ENCODE measurements at places on chromosomes 1 and 21.

GRCh38 chr1:221637641-221638041 lies 104.2 kb downstream of the DUSP10 start:
- DNase-seq, result peak; percentile 55

DNA sequence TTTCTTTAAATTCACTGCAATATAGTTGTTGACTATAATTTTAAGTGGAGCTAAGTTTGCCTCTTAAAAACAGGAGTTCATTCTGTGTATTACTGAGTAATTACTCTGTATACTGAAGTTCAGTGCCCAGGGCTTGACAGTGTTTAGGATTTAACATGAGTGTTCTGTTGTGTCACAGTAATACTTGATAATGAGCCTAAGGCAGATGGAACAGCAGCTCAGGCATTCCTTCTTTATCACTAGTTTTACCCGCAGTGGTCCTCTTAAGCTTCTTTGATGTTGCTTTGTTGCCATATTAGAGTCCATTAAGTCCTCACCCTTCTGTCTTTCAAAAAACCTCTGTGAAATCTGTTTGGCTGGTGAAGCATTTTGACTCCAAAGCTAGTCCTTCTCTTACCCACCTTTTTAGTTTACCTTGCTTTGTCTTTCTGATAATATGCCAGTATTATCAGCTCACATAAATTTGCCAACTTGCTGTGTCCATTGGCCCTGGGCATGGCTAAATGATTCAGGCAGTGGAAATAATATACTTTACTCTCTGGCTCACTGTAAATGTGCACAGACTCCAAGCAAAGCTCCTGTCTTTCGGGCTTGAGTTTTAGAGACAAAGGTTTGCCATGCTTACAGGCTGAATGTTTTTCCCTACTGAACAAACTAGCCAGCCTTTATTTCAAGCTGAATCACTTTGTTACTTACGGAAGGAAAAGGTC lies 17.7 kb downstream of the HIPK1 start:
- DNase-seq, result no peak

DNA sequence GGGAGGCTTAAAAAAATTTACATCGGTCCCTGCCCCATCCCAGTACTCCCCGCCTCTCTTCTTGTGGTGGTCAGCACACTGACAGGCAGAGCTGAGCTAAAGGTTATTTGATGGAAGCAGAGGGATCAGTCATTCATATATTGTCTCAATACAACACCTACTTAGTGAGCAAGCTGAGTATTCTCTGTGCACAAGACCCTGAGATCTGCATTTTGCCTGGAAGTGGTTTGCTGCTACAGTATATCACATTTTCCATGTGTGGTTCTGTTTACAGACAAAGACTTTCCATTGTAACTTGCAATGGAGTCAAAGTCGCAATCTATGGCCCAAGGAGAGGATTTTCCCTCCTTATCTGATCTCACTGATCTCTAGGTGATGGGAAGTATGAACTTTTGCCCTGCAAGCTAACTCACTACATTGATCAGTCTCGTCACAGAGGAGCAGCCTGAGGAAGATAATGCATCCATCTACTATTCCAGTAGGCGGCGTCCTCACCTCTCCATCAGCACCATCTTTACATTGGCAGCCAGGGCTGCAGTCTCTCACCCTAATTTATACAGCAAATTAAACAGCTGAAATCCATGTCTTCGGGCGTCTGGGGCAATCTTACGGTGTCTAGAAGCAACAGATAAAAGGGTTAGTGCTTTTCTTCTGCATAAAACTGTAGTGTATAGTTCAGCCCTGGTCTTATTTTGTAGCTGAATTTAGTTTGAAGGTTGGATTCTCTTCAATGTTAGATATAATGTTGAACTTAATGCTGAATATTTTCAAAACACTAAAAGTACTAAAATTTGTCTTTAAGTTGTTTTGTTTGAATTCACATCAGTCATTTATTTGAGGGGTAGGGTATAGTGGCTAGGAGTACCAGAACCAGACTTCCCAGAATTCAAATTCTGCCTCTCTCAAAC lies 3.2 kb upstream of the TRAF5 start:
- peak; percentile 28 for DNase-seq

DNA sequence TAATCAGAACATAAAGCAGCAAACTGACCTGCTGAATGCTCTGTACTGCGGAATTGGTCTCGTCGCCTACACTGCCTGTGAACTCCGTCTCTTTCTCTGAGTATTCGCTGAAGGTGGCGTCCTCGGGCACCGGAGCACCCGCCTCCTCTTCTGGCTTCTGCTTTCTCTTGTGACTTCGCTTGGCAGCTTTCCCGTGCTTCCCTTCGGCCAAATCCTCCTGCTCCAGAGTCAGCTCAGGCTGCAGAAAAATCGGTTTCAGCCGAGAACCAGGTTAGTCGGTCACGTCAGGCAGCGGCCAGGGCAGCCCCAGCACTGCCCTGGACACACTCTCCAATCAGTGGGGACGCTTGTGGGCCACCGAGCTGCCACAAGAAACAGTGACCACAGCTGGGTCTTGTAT lies 35.8 kb upstream of the RIPK4 start:
- peak; percentile 55 for DNase-seq

DNA sequence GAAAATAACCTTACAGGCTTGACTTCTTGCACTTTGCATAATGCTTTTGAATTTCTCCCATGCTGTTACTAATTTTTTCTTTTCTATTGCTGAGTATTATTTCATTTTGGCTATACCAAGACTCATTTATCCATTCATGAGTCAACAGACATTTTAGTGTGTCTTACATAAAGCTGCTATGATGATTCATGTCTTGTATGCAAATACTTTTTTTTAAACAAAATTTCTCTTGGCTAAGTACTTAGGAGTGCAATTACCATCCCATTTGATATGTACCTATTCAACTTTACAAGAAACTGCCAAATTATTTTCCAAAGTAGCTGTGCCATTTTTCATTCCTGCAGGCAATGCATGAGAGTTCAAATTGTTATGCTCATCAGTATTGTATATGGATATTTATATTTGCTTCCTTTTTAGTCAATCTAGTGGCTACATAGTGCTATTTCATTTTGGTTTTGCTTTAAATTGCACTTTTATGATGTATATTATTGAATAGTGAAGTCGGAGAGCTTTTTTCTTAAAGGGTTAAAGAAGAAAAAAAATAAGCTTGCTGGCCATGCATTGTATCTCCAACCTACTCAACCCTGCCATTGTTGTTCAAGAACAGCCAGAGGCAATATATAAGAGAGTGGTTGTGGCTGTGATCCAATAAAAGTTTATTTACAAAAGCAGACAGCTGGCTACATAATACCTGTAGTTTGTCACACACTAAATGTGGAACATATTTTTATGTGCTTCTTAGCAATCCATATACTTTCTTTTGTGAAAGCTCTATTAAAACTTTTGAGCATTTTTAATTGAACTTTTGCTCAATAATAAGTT lies 862.8 kb downstream of the KCNT2 start:
- DNase-seq, result no peak

- no peak for DNase-seq
Observed at GRCh38 chr1:216815260-216816131, 92.3 kb upstream of the ESRRG start.

GRCh38 chr1:155864393-155864792 lies 5.0 kb downstream of the SYT11 start:
- DNase-seq, result no peak

DNA sequence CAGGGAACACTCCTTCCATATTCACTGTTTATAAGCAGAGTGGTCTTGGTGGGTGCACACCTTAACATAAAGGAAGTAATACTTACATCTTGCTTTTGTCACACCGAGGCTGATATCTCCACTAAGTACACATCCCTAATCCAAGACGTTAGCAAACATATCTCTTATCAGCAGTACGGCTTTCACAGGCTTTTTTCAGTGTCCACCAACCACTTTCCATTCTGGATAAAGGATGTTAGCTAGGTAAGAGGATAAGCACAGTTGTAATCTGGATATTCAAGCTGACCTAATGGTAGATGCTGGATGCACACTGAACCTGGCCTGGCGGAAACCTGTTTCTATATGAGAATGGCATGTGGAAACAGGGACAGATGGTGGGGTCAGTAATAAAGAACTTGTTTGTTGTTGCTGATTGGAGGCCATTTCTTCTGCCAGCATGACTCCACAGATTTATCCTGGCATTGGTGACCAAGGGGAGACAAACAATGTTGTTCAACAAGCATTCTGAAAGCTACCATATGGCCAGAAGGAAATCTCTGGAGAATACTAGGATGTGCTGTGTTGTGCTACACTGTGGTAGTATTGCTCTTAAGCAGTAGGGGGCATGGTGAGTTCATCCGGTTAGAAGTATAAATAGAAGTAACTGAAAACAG lies 416.4 kb downstream of the PTBP2 start:
- DNase-seq, result peak; percentile 44

DNA sequence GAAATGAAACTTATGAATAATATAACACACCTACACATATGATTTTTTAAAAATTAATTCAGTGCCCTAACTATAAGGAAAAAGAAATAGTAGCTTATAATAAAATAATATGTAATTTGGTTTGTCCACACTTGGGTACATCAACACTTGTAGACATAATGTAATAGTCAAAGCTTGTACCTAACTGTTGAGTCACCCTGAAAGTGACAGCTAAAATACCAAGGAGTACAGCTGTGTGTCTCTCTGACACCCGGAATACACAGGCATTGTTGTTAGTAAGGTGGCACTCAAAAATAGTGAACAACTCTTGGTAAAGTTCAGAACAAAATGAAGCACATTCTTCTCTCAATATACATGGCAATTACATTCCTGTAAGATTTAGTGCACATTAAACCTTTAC lies 243.4 kb downstream of the TRABD2B start:
- no peak for DNase-seq

DNA sequence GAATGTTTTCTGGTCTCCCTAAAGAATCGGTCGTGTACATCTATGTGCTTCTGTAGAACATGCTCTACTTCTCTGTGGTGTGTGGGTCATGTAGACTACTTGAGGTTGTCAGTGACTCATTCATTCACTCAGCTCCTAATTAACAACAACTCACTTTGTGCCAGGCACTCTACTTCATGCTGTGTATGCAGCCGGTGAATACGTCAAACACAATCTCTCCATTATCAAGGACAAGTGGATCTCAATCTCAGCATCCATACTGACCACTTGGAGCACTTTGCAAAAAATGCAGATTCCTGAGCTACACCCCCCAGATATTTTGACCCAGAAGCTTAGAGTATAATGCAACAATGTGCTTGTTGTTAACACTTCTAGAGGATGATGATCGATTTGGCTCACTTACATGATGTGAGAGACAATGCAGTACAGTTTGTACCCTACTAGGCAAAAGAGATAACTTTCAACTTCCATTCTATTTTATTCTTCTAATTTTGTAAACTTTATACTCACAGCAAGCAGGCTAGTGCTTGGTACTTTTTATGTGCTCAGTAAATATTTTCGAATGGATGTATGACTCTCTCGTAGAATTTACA lies 508.6 kb upstream of the ADAMTS5 start:
- DNase-seq, result no peak

DNA sequence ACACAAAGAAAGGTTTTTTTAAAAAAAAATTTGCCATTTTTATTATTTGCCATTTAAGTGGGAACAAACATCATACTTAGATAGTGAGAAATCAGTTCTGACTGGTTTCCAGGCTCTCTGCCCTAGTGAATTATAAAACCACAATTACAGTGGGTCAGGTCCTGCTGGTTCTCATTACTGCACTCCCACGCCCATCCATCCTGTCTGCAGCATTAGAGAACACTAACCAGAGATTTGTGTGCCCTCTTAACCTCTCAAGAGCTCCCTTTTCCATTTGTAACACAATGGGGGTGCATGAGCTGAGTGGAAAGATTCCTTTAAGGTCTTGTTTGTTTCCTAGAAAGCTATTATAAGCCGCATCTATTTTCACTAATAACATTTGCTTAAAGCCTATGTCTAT lies 489.3 kb downstream of the AMY1C start:
- DNase-seq, result no peak

- no peak for DNase-seq
Observed at GRCh38 chr1:29413661-29414060, 177.3 kb downstream of the PTPRU start.

DNA sequence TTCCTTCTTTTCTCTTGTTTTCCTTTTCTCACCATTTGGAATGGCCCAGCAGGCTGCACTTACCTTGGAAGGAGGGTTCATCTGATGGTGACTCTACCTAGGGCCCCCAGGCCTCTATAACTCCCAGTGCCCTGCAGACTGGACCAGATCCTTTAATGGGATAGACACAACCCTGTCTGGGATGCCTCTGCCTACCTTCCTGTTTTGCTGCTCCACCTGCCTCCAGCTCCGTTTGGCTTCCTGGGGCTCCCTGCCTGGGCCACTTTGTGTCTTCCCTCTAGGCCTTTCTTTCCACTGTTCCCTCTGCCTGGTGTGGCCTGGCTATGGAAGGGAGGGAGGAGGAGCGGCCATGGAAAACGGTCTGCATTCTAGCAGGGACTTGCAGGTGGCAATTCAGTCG lies 7.5 kb downstream of the PCSK9 start:
- no peak for DNase-seq

DNA sequence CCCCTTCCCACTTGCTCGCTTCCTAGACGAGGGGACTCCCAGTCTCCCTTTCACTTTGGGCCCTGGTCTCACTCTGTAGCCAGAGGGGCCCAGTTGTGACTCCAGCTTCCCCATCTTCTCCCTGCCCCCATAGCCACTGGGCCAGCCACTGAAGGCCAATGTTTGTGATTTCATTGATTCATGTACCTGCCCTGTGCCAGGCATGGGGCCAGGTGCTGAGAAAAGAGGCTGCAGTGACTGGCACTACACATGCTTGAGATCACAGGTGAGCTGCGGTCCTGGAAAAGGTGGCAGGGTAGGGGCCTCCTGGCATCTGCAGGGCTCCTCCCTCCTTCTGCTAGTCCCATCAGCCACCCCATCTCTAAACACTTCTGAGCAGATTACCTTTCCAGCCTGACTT lies 345.3 kb upstream of the VAMP3 start:
- no peak for DNase-seq

DNA sequence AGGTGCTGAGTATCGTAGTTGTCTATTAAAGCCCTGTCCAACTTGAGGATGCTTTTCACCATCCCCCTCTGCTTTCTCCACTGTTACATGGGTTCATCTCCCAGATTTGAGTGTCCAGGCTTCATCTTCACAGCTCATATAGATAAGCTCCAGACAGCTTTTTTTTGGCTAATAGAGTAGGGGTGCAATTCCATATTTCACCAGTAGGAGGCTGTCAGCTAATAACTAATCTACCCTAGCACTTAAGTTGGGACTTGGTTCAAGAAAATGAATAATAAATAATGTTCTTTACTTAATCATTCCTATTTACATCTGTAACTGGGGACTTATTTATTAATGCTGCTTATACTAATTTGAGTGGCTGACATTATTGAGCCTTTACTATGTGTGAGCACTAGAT lies 124.5 kb downstream of the IGSF21 start:
- no peak for DNase-seq

DNA sequence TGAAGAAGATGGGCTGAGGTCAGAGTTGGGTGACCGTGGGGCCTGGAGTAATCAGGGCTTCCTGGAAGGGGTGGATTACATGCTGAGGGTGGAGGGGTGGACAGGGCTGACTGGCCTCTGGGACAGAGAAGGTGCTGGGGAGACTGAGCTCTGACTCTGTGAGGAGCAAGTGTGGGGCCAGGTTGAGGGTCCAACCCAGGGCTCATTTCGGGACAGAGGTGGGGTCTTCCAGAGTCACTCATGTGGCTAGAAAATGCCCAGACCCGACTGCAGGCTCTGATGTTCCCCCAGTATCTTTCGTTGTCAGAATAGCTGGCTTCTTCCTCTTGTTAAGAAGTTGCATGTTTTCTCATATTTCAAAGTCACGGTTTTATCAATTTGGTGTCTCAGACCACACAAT lies 311.8 kb downstream of the PTPRU start:
- no peak for DNase-seq

- DNase-seq, result no peak
Observed at GRCh38 chr1:200862713-200863415, 9.9 kb upstream of the GPR25 start.

All from GM04504 (cell line).